H4 (cell line): ENCODE measurements at places on chromosomes 13 and 19. TPM values are rescaled to one million over a fixed set of nuclear protein-coding genes. Genes with fewer than 3 reads are reported as not detected.

TGFBR3L gene
- not detected in 2 replicates for total RNA-seq

ZNF534 gene
- total RNA-seq = not detected in 2 replicates

SIRT2 gene
- 64.6 and 74.6 TPM in 2 replicates for total RNA-seq

SIGLEC14 gene
- not detected in 2 replicates for total RNA-seq

CILP2 gene
- total RNA-seq = 0.08 and 0.23 TPM in 2 replicates

ZNF610 gene
- 1.1 and 2.2 TPM in 2 replicates for total RNA-seq

NLRP5 gene
- total RNA-seq = 0.12 and 1.3 TPM in 2 replicates

TUBA3C gene
- not detected in 2 replicates for total RNA-seq

TMPRSS9 gene
- total RNA-seq = 0.45 TPM in 1 of 2 replicates, not detected in the other

CEBPA gene
- 2.7 and 4.3 TPM in 2 replicates for total RNA-seq

NMRK2 gene
- total RNA-seq = not detected in 2 replicates

TRAPPC5 gene
- total RNA-seq = 90.6 and 139 TPM in 2 replicates

A1BG gene
- 24.5 and 31.5 TPM in 2 replicates for total RNA-seq

NCR1 gene
- total RNA-seq = 0.06 TPM in 1 of 2 replicates, not detected in the other

SSBP4 gene
- 44.6 and 60.9 TPM in 2 replicates for total RNA-seq

IGFL3 gene
- 3.3 TPM in 1 of 2 replicates, not detected in the other for total RNA-seq

FFAR3 gene
- 0.21 TPM in 1 of 2 replicates, not detected in the other for total RNA-seq

FCAR gene
- total RNA-seq = not detected in 2 replicates
